ENCODE measurements at places on chromosomes 2 and 18. TPM values are rescaled to one million over a fixed set of nuclear protein-coding genes. Genes with fewer than 3 reads are reported as not detected.

AQP12B gene
- polyA plus RNA-seq: not detected

EPC2 gene
- 6.1 TPM for polyA plus RNA-seq

ANKRD30BL gene
- not detected for polyA plus RNA-seq

LYG1 gene
- polyA plus RNA-seq: 3.1 TPM

EMX1 gene
- polyA plus RNA-seq: 0.08 TPM

SLC9A2 gene
- 0.06 TPM for polyA plus RNA-seq

TGFBRAP1 gene
- polyA plus RNA-seq: 5.3 TPM

RFTN2 gene
- 0.24 TPM for polyA plus RNA-seq

CNTNAP5 gene
- polyA plus RNA-seq: not detected

UGT1A8 gene
- polyA plus RNA-seq: 0.39 TPM

MFSD6 gene
- polyA plus RNA-seq: 25.2 TPM

FOXI3 gene
- not detected for polyA plus RNA-seq

SEC11C gene
- polyA plus RNA-seq: 48.4 TPM

MFF gene
- polyA plus RNA-seq: 57.1 TPM

MRPL30 gene
- polyA plus RNA-seq: 20.4 TPM

RBM44 gene
- polyA plus RNA-seq: 0.37 TPM

GCG gene
- polyA plus RNA-seq: 0.14 TPM

TGOLN2 gene
- polyA plus RNA-seq: 13.1 TPM

TGFA gene
- polyA plus RNA-seq: 24.7 TPM
